ENCODE measurements at places on chromosomes 2 and 18.
A peak's percentile ranks its signal among the peaks of the same experiment; 100 is the strongest.

DNA sequence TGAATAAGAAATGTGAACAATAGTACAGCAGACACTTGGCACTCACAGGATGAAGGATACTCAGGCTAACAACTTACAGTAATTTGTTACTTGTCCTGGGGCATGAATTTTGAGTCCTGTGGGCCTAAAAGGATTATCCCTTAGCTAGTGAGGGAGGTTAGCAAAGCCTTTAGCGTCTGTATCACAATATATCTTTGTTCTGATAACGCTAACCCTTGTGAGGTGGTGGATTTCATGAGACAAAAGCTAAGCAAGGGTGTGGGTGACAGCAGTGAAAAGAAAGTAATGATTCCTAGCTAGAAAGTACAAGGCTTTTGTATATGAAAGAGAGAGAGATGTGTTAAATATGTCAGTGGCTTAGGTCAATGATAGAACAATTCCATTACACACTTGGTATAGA, 46.8 kb upstream of the TTC21B start:
- DNase-seq, result peak; percentile 17

DNA sequence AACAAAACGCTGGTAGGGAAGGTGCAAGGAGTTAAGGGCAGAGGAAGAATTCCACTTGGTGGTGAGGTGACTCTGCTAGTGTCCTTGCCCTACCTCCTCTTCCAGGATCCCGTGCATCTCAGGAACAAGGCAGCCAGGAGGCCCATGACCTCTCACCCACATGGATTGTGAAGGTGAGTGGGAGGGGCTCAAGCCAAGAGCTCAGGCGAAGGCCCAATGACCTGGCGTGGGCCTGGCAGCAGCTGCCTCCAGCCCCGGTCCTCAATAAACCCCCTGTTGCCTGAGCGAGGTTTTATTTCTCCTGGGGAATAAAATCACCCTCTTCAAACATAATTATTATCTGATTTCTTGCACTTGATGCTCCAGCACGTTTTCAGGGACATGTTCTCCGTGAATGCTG, 28.2 kb downstream of the LAMA1 start:
- DNase-seq, result no peak

GRCh38 chr2:8421658-8422449, 260.0 kb upstream of the ID2 start:
- no peak for DNase-seq

DNA sequence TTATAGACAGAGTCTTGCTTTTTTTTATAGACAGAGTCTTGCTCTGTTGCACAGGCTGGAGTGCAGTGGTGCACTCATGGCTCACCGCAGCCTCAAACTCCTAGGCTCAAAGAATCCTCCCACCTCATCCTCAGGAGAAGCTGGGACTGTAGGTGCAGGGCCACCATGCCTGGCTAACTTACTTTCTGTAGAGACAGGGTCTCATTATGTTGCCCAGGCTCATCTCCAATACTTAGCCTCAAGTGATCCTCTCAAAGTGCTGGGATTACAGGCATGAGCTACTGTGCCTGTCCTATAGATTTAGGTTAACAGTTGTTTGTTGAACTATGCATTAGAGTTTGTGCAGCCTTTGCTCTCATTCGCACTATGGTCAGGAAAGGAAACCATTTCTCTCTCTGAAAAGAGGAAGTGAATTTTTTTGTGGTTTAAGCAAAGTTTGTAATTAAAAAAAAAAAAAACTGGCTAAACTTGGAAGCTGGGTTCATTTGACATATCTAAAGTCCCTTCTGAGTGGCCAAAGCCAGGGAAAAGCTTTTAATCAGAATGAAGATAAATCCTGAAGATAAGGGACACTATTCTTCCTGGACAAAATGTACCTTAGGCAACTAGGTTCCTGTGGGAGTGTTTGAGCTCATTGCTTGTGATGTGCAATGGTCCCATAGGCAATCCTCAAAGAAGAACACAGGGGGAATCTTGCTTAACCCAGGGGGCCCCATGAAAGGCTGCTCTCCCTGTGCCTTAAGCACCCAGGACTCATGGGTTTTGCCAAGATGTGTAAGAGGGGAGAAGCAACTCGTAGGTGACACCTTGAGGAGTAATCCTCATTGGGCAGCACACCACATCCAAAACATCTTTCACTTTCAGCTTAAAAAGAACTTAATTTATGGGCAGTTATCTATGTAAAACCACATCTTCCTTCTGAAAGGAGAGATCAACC, 201.7 kb downstream of the MREG start:
- no peak for DNase-seq

- no peak for DNase-seq
These were observed 1073.9 kb upstream of the CDH2 start for GRCh38 chr18:29250843-29251242.

DNA sequence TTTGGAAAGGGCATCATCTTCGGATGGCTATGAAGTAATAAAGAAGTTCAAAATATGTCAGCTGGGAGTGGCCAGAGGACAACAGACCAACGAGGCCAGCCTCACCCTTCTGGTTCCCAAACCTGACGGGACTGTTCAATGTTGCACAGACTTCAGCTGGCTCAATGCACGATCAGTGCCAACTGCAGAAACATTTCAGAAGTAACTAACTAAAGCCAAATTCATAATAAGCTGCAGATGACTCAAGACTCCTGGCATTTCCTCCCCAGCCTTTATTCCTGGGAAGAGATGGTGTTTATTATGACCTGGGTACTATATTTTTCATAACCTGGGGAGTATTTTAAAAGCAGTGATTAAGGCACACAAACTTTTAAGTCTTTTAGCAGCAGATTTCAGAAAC, 3.8 kb upstream of the ATP6V1C2 start:
- DNase-seq, result no peak

- peak; percentile 50 for DNase-seq
These were observed 44.5 kb upstream of the MYCN start for GRCh38 chr2:15895615-15896469.

GRCh38 chr2:51553476-51553875, 521.5 kb upstream of the NRXN1 start:
- no peak for DNase-seq

DNA sequence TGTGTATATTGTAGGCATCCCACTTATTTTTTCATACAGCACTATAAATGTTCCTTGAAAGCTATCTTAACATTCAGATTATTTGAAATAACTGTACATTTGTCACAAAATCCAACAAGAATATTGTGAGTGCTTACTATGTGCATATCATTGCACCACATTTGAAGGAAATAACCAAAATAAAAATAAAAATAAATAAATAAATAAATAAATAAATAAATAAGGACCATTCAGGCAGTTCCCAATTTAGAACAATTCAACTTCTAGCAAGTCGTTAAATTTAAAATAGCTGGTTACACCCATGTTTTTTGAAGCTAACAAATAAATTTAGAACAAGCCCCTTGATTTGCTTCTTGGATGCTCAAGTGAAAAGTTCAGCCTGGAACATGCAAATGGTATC, 548.3 kb downstream of the ERBB4 start:
- DNase-seq, result no peak

- DNase-seq, result no peak
These were observed 36.7 kb upstream of the ANKRD62 start for GRCh38 chr18:12056884-12057402.

DNA sequence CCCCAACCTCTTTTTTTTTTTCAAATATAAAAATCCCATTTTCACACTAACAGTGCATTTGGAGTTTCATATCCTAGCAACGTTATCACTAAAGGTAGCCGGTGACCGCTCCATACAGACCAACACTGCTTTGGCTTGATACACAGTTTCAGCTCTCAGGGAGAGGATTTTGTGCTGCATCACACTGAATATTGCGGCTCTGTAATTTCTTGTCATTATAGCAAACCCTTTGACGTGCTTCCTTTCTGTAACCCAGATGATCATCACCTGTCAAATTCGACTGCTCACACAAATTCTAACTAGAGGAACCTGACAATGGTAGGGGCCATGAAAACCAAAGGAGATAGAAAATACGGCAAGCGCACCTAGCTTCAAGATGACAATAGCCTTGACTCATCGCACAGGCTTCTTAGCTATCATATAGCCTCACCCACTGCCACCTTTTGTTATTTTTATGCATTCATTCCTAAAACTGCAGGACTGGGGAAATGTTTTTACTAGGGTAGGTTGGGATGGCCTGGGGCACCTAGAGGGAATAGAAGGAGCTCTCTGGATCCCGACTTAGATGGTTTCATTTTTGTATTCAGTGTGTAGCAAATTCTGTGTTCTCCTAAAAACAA, 582.9 kb upstream of the PIK3C3 start:
- no peak for DNase-seq

- DNase-seq, result no peak
These were observed 999.7 kb upstream of the LRRTM1 start for GRCh38 chr2:81304154-81304830.

DNA sequence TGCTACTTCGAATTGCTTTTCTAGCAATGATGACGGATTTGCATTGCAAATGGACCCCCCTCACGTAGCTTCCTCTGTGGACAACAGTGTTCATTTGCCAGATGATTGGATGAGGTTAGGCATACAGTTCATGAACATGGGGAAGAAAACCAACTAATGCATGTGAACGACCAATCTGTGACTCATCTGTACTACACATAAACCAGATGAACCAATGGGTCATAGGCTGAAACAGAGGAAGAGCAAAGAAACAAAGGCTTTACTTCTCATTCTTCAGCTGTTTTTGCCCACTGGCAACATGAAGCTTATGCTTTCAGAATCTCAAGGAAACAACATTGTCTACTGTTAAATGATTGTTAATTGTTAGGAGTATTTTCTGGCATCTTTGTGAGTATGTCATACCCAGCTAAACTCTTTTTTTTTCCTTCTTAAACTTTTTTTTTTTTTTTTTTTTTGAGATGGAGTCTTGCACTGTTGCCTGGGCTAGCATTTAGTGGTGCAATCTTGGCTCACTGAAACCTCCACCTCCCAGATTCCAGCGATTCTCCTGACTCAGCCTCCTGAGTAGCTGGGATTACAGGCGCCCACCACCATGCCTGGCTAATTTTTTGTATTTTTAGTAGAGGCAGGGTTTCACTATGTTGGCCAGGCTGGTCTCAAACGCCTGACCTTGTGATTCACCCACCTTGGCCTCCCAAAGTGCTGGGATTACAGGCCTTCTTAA, 35.5 kb downstream of the EFEMP1 start:
- DNase-seq, result no peak

- no peak for DNase-seq
These were observed 896 bp downstream of the CACNB4 start for GRCh38 chr2:152097801-152098495.

DNA sequence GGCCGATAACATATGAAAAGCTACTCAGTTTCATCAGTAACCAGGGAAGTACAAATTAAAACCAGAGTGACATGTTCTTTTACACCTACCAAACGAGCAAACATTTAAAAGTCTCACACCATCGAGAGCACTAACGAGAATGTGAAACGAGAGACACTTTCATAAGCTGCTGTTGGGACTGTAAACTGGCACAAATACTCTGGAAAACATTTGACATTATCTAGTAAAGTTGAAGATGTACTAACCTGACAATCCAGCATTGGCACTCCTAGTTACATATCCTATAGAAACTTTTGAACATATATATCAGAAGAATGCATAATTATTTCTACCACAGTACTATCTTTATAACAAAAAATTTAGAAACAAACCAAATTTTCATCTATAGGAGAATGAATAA, 28.1 kb downstream of the NBAS start:
- no peak for DNase-seq

DNA sequence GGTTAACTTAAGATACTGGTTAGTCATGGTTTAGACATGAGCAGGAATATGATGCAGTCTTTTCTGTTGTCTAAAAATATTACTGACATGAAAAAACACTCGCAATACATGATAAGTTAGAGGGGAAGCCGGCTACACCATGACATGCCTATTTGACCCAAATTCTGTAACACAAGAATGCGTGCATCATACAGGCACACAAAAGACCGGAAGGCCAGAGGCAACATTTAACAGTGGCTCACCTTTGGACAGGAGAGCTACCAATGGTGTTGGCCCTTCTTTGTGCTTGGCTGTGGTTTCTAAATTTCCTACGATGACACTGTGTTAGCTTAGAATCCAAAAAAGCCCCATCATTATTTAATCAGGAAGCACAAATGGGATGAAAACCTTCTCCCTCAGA, 4.1 kb downstream of the PARD6G start:
- DNase-seq, result no peak

DNA sequence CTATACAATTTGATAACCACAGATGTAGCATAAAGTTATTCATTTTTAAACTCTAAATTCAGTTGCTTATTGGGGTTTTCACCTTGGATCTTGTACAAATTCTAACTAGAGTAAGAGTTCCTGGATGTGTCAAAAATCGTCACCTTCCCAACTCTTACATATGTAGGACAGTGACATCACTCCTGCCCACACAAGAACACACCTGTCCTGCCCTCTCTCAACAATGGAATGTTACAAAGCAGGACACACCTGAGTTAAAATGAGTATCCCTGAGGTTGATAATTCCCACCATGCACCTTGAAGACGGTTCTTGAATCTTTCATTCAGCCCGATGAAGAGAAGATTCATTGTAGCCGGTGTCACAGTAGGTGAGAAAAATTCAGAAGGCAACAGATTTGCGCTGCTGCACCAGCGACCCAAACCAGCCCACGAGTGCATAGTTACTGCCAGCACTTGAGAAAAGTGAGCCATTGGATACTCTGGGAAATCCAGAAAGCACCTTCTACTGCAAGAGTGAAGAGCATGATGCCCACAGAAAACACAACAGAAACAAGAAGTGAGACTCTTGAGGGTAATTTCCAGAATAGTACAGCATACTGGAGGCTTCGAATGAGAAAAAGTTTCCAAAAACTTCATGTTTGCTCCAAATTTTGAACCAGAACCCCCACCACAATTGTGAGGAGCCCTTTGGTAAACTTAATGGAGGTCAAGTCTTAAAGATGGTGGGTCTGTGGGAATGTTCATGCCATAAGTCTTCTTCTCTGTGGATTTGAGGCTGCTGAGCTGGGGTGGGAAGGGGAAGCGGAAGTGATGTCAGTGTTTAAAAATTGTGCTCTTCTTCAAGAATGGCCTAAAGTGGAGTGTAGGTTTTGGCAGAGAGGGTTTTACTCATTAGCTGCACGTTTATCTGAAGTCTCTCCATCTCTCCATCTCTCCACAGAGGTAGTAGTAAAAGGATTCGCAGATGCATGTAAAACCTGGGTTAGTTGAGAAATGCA, 34.7 kb upstream of the ADAM23 start:
- DNase-seq, result no peak

DNA sequence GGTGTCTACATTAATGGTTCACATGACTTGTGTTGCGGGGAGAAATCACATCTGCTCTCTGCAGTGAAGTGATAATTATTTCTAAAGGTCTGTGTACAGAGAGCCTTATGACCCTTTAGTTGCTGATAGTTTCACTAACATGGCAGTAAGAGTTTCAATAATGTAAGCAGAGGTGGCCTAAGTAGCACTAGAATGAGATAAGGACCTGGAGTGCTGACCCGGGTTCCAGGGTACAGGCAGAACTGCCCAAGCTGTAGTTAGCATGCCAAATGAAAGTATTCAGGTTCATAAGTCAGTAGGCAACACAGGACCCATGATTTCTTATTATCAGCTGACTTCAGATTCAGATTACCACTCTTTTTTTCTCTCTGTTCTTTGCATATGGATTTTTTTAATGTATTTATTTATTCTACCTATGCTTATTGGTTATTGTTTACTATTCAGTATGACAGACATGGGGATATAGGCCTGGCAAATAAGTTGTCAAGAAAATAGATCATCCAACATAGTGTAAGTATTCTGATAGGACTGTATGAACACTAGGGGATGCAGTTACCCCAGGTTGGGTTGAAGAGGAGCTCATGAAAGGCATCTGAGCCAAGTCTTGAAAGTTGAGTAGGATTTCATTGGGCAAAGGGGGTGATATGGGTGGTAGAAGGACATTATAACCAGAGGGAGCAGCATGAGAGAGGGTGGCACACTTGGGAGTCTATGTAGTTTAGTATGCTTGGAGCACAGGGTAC, 105.2 kb downstream of the CCDC85A start:
- DNase-seq, result no peak

Data from SJCRH30 (cell line).